ENCODE measurements at places on chromosomes 13 and 19.

GRCh38 chr19:57803594-57804325 lies 11.0 kb downstream of the ZNF552 start:
- no peak for DNase-seq
- H3K4me3 ChIP-seq = peak overlapping the region; percentile 84
- no peaks in the 10 kb centered on the region for H3K27me3 ChIP-seq
- peak overlapping the region; percentile 74 for H3K27ac ChIP-seq

DNA sequence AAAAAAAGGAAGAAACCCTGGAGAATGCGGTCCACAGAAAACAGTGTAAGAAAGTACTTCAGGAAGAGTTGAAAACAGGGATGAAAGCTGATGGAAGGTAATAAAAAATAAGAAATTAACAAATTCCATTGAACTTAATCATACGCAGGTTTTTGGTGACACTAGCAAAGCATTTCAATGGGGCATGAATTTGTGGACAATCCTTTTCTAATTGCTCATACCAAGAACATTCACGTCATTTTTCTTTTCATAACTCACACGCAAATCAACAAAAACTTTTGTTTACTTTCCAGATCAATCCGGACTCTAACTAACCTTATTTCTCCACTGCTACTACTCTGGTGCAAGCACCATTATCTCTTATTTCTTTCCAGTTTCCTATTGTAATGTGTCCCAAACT lies 1195.0 kb downstream of the SLITRK5 start:
- no peak overlapping the region for H3K27ac ChIP-seq
- H3K27me3 ChIP-seq = no peaks in the 10 kb centered on the region
- DNase-seq = no peak
- no peaks in the 10 kb centered on the region for H3K36me3 ChIP-seq
- no peaks in the 10 kb centered on the region for H3K4me1 ChIP-seq

DNA sequence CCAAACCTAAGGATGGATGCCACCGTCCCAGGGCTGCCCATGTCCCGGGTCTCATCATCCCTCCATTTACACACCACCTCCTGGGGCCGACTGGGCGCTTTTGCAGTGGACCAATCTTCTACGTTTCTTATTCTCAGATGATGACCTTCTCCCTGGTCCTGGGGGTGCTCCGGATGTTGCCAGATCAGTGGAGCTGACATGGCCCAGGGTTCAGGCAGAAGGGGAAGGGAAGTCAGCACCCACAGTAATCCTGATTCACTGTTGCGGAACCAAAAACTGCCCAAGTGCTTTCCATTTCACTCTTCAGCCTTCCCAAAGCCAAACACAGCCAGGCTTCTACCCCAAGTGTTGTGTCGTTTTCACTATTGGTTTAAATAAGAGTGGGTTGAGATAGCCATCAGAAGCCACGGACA lies 29.8 kb downstream of the RAB20 start:
- H3K4me1 ChIP-seq = peaks cover 12% of the 10 kb centered on the region
- H3K27me3 ChIP-seq = no peaks in the 10 kb centered on the region
- no peak overlapping the region for H3K27ac ChIP-seq
- no peaks in the 10 kb centered on the region for H3K36me3 ChIP-seq
- no peak for DNase-seq

DNA sequence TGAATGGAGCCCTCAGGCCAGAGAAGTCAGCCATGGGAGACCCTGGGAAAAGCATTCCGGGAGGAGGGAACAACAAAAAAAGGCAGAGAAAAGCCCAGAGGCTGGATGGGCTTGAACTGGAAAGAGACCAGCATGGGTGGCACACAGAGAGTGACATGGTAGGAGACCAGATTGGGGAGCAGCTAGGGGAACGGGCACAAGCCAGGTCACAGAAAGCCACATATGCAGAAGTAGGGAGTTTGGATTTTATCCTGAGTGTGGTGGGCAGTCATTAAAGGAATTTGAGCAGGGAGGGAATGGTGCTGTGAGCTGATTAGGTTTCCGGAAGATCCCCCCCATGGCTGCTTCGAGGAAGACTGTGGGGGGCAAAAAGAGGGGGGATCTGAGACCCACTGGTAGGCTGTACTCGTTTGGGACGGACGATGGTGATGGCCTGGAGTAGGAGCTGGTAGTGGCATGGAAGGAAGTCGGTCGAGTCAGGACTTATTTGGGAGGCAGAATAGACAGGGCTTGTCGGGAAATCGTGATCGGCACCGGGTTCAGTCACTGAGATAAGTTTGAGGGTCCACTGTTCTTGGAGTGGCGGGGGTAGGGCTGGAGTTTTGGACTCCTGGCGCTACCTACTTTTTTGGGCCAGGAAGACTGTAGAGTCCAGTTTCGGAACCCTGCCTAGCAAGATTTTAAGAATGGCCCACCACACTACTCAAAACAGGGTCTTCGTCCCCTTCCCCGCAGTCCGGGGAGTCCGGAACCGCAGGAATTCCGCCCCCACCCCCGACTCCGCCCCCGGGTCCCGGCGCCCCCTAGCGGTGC lies 949 bp downstream of the SERTAD1 start:
- H3K27me3 ChIP-seq = no peaks in the 10 kb centered on the region
- H3K4me1 ChIP-seq = peaks cover 35% of the 10 kb centered on the region
- H3K36me3 ChIP-seq = no peaks in the 10 kb centered on the region
- H3K27ac ChIP-seq = peak overlapping the region; percentile 96
- peak overlapping the region; percentile 86 for H3K4me3 ChIP-seq

- peaks cover 77% of the 10 kb centered on the region for H3K27me3 ChIP-seq
- H3K4me1 ChIP-seq = peaks cover 23% of the 10 kb centered on the region
- peak overlapping the region; percentile 79 for H3K4me3 ChIP-seq
Observed at GRCh38 chr13:78602561-78603239, 652 bp downstream of the POU4F1 start.

DNA sequence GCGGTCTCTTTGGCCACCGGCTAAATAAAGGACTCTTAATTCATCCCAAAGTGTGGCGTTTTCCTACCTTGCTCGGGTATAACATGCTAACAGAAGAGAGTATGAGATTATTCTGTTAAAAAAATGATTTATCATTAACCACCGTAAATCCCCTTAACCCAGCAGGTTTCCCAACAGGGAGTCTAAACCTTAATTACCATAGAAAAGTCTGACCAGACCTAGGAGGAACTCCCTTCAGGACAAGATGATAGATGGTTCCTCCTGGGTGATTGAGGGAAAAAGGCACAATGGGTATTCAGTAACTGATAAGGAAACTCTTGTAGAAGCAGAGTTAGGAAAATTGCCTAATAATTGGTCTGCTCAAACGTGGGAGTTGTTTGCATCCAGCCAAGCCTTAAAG lies 193.7 kb downstream of the ZNF737 start:
- H3K4me3 ChIP-seq = no peak overlapping the region
- H3K27ac ChIP-seq = no peak overlapping the region
- H3K4me1 ChIP-seq = no peaks in the 10 kb centered on the region
- H3K36me3 ChIP-seq = peaks cover 32% of the 10 kb centered on the region
- DNase-seq = no peak

- no peaks in the 10 kb centered on the region for H3K36me3 ChIP-seq
- no peaks in the 10 kb centered on the region for H3K27me3 ChIP-seq
Observed at GRCh38 chr13:84413016-84413415, 530.7 kb upstream of the SLITRK1 start.

DNA sequence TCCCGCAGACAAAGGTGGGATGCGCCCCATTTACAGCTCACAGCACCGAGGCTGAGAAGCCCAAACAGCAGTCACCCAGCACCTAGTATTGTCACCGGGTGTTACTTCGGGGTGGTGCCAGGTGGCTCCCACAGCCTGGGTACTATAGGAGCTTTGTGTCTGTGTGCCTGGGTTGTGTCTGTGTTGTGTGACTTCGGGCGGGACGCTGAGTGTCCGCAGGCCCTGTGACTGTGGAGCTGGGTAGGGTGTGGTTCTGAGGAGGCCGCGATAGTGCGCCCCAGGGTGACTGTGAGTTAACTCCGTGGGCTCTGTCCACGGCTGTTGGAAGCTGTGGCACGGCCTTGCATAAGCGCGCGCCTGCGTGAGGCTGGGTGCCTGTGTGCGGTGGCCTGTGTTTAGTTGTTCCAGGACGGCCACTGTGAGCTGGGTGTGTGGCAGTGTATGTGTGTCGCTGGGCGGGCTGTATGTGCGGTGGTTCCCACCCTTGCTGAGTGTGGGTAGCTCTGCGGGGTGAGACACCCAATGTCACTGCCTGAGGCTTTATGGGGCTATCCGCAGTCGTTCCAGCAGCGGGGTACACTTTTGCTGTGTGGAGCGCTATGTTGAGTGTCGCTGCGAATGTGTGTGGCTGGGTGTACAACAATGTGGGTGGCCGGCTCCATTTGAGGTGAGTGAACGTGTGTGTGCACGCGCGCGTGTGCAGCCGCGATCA lies 559 bp upstream of the SSBP4 start:
- peaks cover 36% of the 10 kb centered on the region for H3K27me3 ChIP-seq
- H3K4me1 ChIP-seq = peaks cover 40% of the 10 kb centered on the region
- peak overlapping the region; percentile 90 for H3K4me3 ChIP-seq
- DNase-seq = no peak

GRCh38 chr13:41976476-41976875 lies 15.6 kb upstream of the VWA8 start:
- H3K4me3 ChIP-seq = no peak overlapping the region
- no peak for DNase-seq
- H3K4me1 ChIP-seq = peaks cover 5% of the 10 kb centered on the region
- H3K27me3 ChIP-seq = no peaks in the 10 kb centered on the region
- H3K36me3 ChIP-seq = no peaks in the 10 kb centered on the region
- H3K27ac ChIP-seq = no peak overlapping the region

DNA sequence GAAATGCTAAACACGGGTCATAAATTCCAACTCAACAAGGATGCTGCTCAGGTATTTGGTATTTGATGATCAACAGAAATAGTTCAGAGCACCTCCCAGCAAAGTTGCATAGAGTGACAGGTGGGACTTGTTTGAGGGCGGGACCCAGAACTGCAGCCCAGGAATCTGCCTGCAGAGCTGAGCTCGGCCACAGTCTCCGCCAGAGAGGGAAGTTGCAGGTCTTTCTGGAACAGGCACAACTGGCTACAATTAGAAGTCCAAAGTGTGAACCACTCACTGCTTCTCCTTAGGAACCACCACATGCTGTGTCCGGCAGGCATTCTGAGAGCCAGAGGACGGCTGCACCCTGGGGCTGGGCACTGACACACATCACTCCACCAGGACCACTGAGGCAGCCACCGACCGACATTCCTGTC lies 1.1 kb downstream of the SLC15A1 start:
- H3K27me3 ChIP-seq = peaks cover 41% of the 10 kb centered on the region
- H3K4me3 ChIP-seq = no peak overlapping the region
- H3K36me3 ChIP-seq = peaks cover 6% of the 10 kb centered on the region
- H3K27ac ChIP-seq = no peak overlapping the region

- DNase-seq = no peak
- H3K27me3 ChIP-seq = no peaks in the 10 kb centered on the region
- no peak overlapping the region for H3K4me3 ChIP-seq
- H3K27ac ChIP-seq = no peak overlapping the region
Observed at GRCh38 chr19:15240515-15240914, 8.3 kb upstream of the EPHX3 start.

DNA sequence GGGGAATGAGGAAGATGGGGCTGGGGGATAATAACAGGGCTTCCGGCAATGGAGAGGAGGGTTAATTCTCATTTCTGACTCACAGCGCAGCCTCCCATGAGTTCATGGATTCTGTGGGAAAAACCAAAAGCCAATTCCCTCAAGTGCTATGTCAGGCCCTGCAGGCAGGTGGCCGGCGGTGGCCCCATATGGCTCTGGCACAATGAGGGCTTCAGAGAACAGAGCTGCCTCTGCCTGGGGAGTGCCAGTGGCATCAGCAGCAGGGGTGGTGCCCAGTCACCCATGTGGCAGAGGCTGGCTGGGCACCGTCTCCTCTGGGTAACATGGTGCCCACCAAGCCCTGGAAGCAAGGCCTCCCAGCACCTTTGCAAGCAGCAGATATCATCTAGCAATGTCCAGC lies 69.1 kb downstream of the ALOX5AP start:
- no peak overlapping the region for H3K4me3 ChIP-seq
- H3K27ac ChIP-seq = no peak overlapping the region
- H3K27me3 ChIP-seq = no peaks in the 10 kb centered on the region
- peaks cover 9% of the 10 kb centered on the region for H3K4me1 ChIP-seq

DNA sequence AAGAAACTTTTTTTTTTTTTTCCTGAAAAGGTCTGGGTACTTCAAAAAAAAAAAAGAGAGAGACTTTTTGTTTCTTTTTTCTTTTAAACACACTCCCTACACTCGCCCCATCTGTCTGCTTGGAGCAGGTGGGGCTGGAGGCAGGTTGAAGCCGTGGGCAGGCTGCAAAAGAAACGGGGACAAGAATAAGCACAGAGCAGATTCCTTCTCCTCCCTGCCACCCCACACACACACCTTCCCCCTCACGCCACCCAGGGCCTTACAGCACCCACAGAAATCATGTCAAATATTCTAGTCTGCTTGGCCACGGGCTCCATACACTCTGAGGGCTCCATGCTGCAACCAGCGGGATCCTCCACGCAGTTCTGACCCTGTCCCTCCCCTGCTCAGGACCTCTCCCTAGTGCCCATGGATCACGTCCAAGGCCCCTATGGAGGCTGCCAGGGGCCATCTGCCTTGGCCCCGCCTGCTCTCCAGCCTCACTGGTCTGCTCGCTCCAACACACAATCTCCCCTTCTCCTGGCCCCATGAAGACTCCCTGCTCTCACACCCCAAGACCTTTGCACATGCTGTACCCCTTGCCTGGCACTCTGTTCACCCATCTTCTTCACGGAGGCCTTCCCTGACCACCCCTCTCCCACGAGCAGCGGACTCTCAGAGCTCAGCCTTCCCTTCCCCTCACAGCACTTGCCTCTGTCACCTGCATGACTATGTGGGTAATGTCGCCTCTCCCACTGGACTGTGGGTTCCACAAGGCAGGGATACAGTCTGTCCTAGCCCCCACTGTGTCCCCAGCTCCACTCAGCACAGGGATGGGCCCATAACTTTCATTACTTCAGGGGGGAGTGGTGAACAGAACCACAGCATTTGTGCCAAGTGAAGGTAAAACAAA lies 11.4 kb downstream of the AKT2 start:
- peak overlapping the region; percentile 77 for H3K4me3 ChIP-seq
- peak overlapping the region; percentile 93 for H3K27ac ChIP-seq
- peaks cover 37% of the 10 kb centered on the region for H3K36me3 ChIP-seq
- H3K27me3 ChIP-seq = no peaks in the 10 kb centered on the region
- peaks cover 89% of the 10 kb centered on the region for H3K4me1 ChIP-seq

- no peak for DNase-seq
- H3K27me3 ChIP-seq = peaks cover 8% of the 10 kb centered on the region
- H3K36me3 ChIP-seq = no peaks in the 10 kb centered on the region
- no peak overlapping the region for H3K27ac ChIP-seq
Observed at GRCh38 chr13:51956717-51957116, 54.5 kb downstream of the ATP7B start.

Measured in naive thymus-derived CD8-positive, alpha-beta T cell (primary cell).